T-helper 9 cell (primary cell): ENCODE measurements at places on chromosomes 7 and 10.
A peak's percentile ranks its signal among the peaks of the same experiment; 100 is the strongest.

GRCh38 chr10:92929896-92930295 lies 81.6 kb downstream of the EXOC6 start:
- no peak for DNase-seq

DNA sequence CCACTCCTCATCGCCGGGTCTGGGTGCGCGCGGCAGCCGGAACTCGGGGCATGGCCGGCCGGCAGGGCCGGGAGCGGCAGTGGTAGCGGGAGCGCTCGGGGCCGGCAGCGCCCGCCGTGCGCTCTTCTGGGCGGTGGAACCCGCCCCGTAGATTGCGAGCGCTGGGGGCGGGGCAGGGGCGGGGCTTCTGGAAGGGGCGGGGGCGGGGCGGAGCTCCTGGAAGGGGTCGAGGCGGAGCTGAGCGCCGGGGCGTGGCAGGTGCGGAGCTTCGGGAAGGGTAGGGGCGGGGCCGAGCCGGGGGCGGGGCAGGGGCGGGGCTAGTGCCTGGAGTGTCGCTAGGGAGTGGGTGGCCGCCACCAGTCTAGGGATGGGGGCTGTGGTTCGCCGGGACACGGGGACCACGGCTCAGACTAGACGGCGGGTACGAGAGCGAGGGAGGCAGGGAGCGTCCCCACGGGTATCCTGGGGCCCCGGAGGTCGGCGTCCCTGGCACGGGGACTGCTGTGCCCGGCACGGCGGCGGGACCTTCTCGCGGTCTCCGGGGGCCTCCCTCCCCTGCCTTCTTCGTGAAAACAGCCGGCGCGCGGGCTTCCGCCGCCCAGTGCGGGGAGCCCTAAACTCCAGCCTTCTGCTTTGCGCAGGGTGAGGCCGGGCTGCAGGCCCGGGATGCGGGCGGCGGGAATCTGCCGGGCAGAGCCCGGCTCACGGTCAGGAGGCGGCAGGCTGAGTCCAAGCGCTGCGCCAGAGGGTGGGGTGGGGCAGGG lies at the start of gene STK32C:
STK32C (minus strand) TSS at position 128 of the 764 bp plus-strand sequence; CDS start at position 11, 117 bp downstream.
- DNase-seq = peak; percentile 93

DNA sequence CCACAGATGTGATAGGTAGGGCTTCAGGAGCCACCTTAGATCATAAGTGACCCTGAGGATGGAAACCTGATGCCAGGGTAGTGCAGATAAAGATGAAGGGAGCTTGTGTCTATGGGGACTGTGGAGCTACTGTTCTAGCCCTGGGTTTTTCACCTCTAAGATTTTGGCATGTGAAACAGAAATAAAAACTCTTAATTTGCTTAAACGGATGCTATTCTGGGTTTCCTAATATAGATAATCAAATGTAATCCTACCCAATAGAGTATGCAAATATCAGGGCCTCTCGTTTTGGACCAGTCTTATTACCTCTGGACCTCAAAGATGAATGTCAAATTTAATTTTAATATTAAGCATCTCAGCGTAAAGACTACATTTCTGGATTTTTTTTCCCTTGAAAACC lies 49.3 kb downstream of the ABCB4 start:
- no peak for DNase-seq

GRCh38 chr10:1893941-1894340 lies 156.6 kb upstream of the ADARB2 start:
- no peak for DNase-seq

DNA sequence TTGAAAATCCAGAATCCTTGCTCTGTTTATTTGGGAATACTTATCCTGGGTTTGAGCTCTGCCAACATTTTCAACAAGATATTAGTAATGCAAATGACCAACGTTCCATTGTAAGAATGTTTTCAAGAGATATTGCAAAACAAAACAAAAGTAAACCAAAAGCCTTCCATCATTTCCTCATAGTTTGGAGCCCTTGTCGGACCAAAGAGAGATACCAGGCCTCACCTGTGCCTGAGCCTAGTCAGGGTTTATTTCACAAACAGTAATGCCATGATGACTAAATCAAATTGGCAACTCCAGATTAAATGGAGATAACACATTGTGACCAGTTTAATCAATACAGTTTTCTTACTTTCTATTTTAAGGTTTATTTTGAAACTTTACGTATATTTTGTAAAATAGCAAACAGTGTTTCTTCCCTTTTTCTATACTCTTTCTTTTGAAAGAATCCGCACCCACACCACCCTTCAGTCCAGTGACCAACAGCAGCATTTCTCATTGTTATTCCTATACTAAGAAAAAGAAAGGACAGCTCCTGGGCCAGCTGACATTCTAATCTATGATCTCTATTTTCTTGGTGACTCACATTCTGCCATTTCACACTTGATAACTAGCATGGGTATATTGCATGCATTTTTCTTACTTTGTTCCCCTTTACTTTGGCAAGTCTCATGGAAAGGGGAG lies 168.5 kb upstream of the MEOX2 start:
- no peak for DNase-seq

DNA sequence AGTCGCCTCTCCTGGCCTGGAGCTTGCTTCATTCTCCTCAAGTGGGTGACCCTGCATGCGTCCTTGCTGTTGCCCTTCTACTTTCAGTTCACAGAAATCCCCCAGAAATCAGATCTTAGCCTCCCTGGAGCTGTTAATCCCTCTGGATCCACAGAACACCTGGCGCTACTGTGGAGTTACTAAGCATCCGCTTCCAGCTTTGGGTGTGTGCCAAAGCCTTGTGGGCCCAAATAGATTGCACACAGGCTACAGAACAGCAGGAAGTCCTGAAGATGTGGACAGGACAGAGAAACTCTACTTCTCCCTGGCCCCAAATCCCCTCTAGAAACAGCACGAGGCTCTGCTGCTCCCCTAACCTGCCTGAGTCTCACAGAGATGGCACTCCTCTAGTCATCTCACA lies 36.6 kb upstream of the PDLIM1 start:
- DNase-seq = no peak

- no peak for DNase-seq
These were observed 7.4 kb downstream of the AVL9 start for GRCh38 chr7:32502728-32503127.

GRCh38 chr10:94172332-94172731 lies 178.6 kb downstream of the PLCE1 start:
- DNase-seq = no peak

DNA sequence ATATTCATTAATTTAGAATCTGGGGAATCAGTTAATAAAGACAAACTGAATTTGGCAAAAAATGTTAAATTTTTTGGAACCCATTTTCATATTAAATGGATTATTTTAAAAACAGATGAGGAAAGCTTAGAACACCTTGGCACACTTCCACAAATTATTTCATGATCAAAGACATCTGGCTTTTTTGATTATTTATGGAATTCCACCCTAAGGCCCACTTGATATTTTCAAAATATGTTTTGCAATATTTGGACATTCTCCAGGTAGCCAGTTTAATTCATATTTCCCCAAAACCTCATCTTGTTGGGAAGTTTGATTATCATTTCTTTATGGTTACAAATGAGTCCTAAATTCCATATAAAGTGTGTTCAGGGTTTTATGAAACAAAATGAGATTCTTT lies 129.9 kb downstream of the DOCK4 start:
- no peak for DNase-seq

- no peak for DNase-seq
These were observed 281 bp upstream of the EXOC6 start for GRCh38 chr10:92848037-92848440.

GRCh38 chr10:10520491-10521385 lies 496.9 kb upstream of the CELF2 start:
- no peak for DNase-seq

DNA sequence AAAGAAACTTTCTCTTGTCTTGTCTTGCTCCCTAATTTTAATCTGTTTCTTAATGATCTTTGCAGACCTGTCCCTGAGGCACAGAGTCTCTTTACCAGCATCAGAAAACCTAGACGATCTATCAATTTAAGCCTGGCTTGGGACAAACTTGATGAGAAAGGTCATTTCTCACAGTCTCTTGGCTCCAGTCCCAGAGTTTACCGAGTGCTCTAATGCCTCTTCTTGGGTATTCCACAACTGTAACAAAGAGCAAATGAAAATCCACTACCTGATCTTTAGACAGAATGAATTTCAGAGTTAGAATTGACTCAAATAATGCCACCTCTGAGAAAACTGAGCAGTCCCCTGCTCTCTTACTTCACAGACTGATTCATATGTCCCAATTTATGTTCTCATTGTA lies 106.4 kb upstream of the DNAJB12 start:
- no peak for DNase-seq

GRCh38 chr10:46293832-46294640 lies 7.2 kb downstream of the ANTXRL start:
- no peak for DNase-seq

DNA sequence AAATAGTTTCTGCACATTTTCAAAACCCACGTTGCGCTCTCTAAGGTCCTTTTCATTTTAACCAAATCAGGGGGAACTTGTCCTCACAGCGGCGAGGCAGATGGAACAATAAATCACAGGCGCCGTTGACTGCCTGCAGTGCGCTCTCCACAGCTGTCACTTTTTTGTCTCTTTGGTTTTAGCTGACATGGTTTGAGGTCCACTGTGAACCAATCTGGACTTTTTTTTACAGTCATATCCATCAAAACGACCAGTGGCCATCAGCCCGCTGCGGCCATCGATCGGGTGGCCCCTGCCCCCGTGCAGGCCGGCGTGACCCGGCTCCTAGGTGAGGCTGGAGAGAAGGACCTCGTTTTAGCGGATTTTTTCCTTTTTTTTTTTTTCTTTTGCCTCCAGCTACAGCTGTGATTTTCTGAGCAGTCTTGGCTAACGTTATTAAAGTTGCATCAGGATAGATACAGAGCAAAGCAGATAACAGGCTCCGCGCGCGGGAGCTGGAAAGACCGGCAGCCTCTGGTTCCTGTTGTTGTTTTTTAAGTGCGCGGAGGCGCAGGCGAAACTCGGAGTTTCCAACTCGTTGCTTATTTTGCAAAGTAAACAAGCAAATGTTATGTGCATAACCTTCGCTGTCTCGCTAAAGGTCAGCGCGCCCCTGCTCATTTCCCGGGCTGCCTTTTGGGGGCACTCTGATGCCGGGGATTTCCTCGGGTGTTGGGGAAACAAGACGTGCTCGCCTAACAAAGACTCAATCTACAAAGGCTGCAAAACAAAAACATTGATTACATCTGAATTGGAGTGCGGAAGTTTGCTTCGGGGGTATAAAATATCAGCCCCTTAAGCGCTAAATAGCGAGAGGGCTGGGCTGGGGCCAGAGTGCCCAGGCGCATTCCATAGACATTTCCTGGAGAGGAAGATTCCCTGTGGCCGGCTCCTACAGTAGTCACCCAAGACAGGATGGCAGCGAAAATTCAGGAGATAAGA lies 414.8 kb upstream of the MKI67 start:
- no peak for DNase-seq

DNA sequence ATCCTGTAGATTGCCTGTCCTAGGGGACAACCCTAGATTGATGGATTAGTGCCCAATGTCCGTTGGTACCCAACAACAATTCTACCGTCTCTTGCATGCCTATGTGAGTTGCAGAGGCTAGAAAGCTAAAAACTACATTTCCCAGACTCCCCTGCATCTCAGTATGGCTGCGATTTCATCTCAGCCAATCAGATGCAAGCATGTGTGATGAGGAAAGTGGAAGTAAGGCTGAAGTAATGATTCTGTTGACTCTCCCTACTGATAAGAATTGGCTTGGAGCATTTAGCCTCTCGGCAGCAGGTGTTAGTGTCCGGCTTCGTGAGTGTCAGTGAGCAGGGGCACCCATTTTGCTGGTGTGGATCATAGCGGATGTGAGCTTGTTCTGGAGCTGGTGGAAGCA lies 171.9 kb downstream of the FGFR2 start:
- no peak for DNase-seq

- no peak for DNase-seq
These were observed 11.5 kb upstream of the FGFR2 start for GRCh38 chr10:121609426-121610380.

- no peak for DNase-seq
These were observed 35.4 kb downstream of the PAXIP1 start for GRCh38 chr7:154967401-154967955.

- no peak for DNase-seq
These were observed 28.5 kb downstream of the EPC1 start for GRCh38 chr10:32318476-32318896.

DNA sequence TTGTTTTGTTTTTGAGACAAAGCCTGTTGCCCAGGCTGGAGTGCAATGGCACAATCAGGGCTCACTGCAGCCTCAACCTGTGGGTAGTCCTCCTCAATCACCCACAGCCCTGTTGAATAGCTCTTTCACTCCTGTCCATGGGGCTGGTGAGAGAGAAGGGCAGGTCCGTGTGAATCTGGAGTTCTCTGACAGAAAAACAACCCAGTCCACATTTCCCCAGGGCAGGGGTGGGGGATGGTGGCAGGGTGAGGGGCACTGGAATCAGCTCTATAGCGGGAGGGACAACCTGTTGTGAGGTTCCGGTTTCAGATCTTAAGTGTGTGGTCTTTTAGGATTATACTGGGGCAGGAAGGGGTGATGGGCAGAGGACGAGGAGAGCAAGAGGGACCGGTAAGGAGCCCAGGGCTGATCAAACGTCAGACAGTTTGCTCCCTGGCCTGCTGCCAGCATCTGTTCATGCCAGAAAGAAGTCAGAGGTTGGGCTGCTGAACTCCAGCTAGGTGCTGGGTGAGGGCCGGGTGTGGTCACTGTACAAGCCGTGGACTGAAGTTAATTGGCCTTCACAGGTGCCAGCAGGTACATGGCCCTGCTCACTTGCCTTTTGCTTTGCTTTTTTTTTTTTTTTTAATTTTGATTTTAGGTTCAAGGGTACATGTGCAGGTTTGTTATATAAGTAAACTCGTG lies 33.2 kb upstream of the MKRN1 start:
- DNase-seq = no peak

DNA sequence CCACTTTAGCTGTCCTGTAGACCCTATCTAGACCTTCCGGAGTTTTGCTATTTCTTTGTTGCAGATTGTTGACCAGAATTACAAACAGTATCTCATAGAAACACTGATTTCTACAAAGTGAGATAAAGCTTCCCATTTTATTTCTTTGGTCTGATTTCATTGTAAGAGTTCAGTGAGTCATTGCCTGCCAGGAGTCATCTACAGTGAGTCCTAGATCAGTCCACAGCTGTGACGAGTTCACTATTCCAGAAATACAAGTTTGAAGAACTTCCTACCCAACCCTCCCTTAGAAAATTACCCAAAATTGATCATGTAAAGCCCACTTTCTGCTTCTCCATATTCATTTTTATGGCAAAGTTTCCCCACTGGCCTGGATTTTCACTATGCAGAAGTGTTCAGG lies 905.5 kb downstream of the CNTNAP2 start:
- DNase-seq = no peak

GRCh38 chr7:42930889-42931288 lies 1.1 kb downstream of the PSMA2 start:
- DNase-seq = no peak
